ENCODE measurements at places on chromosomes 16 and 17.

- no peak for DNase-seq
Measured at GRCh38 chr16:12703935-12704334, 99.8 kb downstream of the CPPED1 start.

GRCh38 chr17:73911726-73912372 is 267.6 kb upstream of the SDK2 start:
- DNase-seq, result no peak

GRCh38 chr16:81347425-81347824 is 32.7 kb downstream of the GAN start:
- no peak for DNase-seq

GRCh38 chr16:79372503-79373184 is 227.9 kb downstream of the MAF start:
- DNase-seq, result no peak

DNA sequence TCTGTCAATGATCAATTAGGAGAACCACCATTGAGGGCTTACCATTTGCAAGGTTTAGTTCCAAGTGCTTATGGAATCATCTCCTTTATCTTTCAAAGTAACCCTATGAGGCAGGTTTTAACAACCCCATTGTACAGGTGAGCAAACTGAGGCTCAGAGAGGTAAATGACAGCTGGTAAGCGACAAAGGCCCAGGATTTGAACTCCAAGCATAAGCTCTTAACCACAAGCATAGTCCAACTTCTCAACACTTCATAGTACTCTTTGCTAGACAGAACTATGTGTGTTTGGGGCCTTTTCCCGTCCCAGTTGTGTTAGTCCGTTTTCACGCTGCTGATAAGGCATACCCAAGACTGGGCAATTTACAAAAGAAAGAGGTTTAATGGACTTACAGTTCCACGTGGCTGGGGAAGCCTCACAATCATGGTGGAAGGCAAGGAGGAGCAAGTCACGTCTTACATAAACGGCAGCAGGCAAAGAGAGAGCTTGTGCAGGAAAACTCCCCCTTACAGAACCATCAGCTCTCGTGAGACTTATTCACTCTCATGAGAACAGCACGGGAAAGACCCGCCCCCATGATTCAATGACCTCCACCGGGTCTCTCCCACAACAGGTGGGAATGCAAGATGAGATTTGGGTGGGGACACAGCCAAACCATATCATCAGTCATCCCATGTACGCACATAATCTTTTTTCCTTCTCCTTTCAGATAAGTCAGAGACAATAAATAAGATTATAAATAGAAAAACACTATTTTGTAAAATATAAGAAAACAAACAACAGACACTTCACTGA is 6.4 kb downstream of the RPH3AL start:
- no peak for DNase-seq

DNA sequence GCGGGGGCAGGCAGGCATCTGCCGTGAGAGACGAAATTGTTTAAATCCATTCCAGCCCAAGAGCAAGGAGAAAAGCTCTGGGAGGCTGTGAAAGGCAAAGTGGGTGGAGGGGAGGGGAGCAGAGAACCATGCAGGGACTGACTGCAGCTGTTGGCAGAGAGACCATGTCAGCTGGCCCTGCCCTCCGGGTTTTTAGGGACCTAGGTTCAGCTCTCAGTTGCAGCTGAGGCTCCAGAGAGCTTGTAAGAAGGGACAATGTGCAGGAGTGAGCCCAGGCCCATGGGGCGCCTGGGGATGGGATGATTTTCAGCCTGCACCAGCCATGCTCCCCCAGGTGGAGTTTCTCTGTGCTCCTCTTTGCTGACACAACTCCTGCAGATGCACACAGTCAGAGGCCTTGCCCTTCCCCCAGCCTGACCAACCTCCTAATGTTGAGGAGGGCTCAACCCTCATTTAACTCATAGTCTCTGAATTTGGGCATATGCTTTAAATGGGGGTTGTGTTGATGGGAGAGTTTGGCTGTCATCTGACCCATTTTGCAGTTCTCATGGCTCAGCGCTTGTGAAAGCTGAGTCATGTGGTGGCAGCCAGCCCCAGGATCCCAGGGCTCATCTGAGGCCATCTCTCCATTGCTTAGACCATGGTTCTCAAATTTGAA is 70.9 kb downstream of the PLXDC1 start:
- peak; percentile 41 for DNase-seq

DNA sequence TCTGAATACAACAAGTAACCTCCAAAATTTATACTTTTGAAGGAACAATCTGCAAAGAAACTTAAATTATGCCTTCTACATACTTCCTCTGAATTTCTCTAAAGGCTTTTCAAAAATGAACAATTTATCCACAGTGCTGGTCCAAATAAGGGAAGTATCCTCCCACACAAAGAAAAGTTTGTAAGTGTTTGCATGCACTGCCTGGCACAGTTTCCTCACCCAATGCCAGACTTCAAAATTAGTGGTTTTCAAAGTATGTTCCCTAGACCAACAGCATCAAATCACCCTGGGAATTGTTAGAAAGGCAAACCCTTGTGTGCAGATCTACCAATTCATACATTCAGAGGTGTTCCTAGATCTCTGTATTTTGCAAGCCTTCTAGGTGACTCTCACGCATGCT is 82.5 kb downstream of the PCTP start:
- DNase-seq, result peak; percentile 42

- no peak for DNase-seq
Measured at GRCh38 chr16:79805621-79806020, 205.1 kb upstream of the MAF start.

DNA sequence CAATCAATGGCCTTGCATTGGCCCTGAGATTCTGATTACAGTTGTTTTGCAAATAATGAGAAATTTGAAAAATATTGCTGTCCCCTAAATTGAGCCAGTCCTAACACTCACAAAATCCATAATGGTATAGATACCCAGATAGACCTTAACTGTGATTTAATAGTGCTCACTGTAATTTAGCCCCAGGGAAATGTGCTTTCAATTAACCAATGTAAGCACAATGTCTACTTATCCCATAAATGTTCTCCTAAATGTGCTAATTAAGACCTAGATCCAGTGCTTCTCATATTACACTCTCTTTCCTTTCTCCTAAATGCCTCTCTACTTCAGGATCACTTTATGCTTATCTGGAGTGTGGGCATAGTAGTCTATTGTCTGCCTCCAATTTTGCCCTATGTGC is 417.8 kb upstream of the CCL2 start:
- DNase-seq, result no peak

DNA sequence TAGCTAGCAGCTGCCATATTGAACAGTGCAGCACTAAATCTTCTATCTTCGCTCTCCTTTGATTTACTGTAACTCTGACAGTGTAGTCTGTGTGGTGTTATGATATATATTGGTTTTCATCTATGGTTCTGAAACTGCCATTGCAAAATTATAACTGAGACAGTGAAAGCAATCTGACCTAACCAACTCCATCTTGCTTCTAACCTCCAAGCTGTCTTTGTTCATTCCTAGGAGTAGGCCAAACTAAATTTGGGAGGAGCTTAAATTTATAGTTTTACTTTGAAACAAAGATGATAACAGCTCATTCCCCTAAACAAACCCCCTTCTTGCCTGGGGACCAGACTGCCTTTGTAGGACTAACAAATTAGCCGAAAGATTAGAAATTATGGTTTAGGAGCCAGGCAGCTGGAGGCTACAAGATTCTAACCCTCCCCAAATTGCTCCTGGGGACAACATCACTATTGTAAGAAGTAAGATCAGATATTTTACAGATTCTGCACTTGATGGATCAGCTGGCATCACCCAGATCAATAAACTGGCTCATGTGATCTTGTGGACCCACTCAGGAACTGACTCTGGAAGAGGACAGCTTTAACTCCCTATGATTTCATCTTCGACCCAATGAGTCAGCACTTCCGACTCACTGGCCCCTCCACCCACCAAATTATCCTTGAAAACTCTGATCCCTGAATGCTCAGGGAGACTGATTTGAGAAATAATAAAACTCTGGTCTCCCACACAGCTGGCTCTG is 47.0 kb upstream of the FBXO47 start:
- DNase-seq, result peak; percentile 48

DNA sequence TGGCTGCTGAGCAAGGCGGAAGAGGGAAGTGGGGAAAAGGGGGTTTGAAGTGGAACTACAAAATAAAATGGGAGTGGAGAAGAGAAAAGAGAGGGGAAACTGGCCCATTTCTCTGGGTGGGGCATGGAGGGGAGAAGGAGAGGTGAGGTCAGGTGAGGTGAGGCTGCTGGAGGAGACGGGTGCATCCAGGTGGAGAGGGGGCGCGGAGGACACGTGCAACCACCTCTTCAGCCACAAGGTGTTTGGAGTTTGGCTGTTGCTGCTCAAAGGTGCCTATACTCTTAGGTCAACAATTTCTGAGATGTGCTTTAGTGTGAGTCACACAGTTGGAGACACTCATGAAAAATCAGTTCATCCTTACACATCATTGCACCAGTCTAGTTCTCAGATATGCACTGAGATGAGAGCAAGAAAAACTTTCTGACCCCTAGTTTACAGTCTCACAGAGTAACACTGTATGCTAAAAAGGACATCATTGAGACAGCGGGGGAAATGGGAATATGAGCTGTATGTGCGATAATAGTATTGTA is 4.8 kb downstream of the SLC6A4 start:
- DNase-seq, result no peak

DNA sequence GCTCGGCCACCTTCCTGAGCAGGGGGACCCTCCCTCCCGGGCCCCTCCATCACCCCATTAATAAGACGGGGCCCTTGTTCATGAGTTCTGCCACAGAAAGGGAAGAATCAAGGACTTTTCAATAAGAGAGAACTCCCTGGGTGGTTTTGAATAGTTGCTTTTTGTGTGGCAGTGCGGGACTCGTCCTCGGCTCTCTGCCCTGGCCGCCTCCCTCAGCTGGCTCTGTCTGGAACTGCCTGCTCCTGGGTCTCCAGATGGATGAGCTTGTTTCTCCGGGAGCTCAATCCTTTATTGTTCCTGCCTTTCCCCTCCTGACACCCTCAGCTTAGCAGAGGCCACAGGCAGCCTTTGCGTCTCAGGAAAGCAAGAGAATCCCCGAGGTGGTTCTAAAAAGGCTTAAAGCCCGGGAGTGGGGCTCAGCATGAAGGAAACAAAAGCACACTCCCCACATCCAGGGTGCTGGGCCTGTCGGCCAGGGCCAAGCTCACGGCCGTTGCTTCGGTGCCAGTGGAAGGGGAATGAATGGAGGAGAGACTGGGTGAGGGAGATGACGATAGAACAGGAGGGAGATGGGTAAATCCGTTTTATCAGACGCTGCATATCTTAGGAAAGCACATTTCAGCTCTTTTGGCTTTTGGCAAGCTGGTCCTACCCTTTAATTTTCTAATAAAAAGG is 60.2 kb downstream of the RAI1 start:
- DNase-seq, result peak; percentile 30

GRCh38 chr17:4533523-4534504 is 21.4 kb downstream of the MYBBP1A start:
- DNase-seq, result no peak

DNA sequence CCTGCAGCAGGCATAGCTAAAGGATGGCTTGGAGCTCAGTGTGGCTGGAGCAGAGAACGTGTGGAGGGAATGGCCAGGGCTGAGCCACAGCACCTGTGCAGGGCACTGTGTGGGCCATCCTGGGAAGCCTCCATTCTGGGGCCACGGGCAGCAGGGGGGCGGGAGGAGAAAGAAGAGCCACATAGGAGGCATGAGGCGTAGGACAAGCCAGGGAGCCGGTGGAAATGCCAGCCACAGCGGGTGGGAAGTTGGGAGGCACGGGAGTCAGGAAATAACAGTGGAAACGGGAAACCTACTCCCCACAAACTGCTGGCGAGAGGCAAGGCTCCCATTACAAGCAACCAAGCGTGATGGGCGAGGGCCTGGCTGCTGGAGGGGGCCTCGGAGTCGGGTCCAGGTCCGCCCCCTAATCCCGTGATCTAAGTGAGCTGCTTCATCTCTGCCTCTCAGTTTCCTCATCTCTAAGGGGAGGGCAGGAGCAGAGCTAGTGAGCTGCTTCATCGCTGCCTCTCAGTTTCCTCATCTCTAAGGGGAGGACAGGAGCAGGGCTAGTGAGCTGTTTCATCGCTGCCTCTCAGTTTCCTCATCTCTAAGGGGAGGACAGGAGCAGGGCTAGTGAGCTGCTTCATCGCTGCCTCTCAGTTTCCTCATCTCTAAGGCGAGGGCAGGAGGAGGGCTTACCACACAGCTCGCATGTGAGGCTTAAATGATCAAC is 104.9 kb downstream of the ADCY9 start:
- DNase-seq, result no peak

DNA sequence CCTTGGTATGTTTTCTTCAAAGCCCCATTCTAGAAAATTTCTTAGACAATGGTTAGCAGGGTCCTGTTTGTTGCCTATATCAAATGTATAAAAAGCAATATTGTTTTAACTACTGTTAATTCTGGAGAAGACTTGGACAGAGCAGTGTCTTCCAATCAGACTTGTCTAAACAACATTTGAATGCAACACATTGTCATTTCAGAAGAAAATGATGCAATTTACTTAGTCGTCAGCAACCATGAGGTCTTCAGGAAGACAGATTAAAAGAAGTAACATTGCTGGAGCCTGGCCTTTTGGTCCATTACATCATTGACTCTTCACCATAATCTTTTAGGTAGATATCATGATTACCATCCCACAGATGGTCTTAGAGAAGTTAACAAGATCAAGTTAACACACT is 94.5 kb downstream of the ANKFN1 start:
- no peak for DNase-seq

GRCh38 chr16:28924399-28924761 is 658 bp downstream of the RABEP2 start:
- DNase-seq, result no peak

- DNase-seq, result no peak
Measured at GRCh38 chr17:58702045-58702476, 9.7 kb downstream of the RAD51C start.

- no peak for DNase-seq
Measured at GRCh38 chr16:56615353-56615752, 7.0 kb downstream of the MT2A start.

DNA sequence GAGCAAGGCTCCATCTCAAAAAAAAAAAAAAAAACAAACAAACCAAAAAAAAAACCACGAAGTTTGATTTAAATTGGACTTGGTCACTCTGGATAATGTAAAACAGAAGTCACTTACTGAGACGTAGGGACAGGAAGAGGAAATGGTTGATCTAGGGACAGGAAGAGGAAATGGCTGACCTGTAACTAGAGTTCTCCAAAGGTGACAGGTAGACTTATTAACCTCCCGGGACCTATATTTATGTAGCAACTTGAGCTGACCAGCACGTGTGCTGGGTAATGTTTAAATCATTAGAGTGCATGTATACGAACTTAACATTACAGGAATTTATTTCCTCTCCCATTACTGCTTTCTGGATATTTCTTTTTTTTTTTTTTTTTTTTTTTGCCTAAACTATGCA is 81.5 kb upstream of the DHX40 start:
- no peak for DNase-seq

DNA sequence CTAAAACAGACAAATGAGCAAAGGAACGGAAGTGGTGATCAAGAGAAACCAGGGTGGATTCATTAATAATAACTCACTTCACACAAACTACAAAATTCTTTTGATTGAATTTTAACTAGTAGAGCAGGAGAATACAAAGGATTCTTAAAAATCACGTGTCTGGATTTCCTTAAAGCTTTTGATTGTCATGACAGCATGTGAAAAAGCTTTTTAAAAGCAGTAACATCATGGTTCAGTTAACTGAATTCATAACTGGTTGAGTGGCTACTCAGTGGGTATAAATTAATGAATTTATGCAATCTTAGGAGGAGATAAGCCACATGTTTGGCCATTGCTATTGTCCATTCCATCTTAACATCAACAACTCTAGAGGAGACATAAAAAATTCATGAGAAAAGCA is 333.2 kb downstream of the SLC39A11 start:
- DNase-seq, result no peak

GRCh38 chr17:80485846-80486245 is 9.4 kb upstream of the NPTX1 start:
- DNase-seq, result no peak

- DNase-seq, result no peak
Measured at GRCh38 chr16:46850619-46851555, 19.9 kb upstream of the C16orf87 start.
